WTC11 (cell line): ENCODE measurements at places on chromosomes 11 and 22.

DNA sequence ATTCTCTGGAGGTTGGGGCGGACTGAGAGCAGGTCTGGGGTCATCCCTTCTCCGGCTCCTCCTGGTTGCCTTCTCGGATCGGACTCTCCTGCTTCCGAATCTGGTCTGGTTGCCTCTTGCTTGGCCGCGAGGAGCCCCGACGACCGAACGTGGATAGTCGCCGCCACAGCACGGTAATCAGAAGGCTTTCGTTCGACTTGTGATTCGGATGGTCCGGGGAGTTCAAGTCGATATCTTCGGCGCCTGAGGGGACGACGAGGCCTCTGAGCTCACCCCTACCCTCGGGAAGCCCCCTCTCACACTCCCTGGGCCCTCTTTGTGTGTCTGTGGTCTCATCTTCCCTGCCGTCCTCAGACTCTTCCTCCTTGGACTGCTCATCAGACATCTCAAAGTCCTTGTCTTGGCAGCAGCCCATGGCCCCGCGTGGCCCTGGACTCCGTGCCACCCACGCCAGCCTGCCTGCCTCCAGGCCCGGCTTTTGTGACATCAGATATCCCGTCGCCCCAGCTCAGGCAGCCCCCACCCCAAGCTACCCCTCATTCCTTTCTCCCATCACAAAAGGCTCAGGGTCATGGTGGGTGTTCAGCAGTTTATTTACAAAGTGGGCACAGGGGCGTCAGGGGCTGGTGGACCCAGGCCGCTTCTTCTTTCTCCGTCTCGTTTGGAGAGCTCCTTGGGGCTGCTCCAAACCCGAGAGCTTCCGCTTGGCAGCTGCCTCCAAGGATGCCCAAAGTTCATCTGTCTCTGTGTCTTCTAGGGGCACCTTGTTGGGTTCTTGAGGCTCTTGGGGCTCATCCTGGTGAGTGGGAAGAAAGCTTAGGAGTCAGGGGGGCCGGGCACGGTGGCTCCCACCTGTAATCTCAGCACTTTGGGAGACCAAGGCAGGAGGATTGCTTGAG is at the start of gene TEX54:
Gene TEX54 (minus strand): TSS at position 506 of the 899 bp plus-strand sequence.
- no peak for DNase-seq

DNA sequence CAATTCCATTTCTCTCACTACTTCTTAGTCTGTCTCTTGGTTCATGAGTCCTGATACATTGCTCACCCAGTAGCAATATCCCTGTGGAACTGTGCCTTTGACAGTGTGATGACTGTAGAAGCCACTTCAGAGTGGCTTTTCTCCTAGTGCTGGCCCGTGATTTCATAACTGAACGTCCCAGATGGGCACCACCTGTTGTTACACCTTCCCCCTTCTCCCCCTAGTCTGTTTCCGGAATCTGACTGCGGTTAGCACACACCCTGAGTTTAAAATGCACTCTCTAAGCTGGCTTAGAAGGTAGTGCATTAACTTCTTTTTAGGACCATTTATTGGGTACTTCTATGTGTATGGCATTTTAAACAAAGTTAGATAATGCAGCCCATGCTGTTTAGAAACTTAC is 83.0 kb downstream of the ALX4 start:
- DNase-seq: no peak

DNA sequence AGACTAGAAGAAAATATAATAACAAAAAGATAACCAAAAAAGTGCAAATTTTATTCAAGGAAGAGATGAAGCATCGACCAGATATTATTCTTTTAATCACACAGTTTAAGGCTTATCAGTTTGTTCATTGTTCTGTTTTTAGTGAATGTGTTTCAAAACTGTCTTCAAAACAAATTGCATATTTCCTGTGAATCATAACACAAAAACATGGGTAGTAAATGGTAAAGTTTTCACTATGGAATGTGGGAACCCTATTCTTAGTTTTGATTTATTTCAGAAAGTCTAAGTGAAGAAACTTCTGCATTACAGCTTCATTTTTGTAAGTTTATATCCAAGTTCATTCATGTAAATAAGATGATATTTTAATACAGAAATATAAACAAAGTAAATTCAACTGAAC is 207.6 kb upstream of the LUZP2 start:
- DNase-seq: no peak

GRCh38 chr11:64887234-64887756 is 8.9 kb upstream of the EHD1 start:
- DNase-seq: no peak

GRCh38 chr11:107293677-107294344 is 163.8 kb downstream of the CWF19L2 start:
- peak; percentile 46 for DNase-seq

- no peak for DNase-seq
Observed at GRCh38 chr22:39415506-39415905, 15.9 kb downstream of the TAB1 start.

DNA sequence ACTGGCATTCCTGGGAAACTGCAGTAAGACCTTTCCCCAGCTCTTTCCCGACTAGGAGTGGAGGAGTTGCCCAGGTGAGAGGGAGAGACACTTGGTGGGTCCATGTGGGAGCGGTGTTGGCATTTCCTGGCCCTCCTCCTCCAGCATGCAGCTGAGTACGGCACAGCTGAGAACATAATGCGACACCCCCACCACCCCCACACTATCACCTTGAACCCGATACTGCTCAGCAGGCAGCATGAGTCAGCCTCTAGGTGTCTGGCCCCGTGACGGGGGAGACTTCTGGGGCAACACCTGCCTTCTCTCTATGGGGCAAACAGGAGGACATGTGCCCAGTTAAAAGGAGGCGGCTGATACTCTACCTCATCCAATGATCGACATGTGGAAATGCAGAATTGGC is 64.4 kb downstream of the PKNOX2 start:
- no peak for DNase-seq

- DNase-seq: no peak
Observed at GRCh38 chr11:2548596-2548995, 103.8 kb downstream of the KCNQ1 start.

GRCh38 chr11:92425127-92425526 is 200.5 kb downstream of the FAT3 start:
- DNase-seq: no peak

DNA sequence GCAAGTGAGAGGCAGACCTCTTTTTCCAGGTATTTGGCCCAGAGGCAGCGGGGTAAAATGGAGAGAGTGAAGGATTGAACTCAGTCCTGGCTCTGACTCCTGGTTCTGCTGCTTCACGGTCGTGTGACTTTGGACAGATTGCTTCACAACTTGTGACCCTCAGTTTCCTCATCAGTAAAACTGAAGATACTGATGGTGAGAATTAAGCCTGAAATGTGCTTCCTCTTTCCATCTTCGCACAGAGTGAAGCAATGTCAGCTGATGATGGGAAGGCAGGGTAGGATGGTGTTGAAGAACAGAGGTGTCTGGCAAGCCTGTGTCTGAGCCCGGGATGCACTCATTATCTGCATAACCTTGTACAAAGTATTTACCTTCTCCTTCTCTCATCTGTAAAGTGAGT is 59.0 kb downstream of the UBASH3B start:
- no peak for DNase-seq

DNA sequence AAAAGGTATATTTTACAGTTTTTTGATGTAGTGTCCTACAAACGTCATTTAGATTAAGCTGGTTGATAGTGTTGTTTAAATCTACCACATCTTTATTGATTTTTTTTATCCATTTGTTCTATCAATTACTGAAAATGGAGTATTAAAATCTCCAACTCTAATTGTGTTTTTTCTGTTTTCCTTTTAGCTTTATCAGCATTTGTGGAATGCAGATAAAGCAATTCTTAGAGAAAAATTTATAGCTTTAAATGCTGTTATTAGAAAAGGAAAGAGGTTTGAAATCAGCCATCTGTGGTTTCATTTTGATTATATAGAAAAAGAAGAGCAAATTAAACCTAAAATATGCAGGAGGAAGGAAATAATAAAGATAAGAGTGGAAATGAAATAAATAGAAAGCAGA is 39.4 kb upstream of the CBX6 start:
- DNase-seq: no peak

- DNase-seq: no peak
Observed at GRCh38 chr22:36417281-36417686, 29.5 kb upstream of the MYH9 start.

- DNase-seq: peak; percentile 4
Observed at GRCh38 chr22:49348631-49349030, 479.0 kb downstream of the BRD1 start.
